ENCODE measurements at places on chromosomes 16 and 17. TPM values are rescaled to one million over a fixed set of nuclear protein-coding genes. Genes with fewer than 3 reads are reported as not detected.

The EEF2K gene
- total RNA-seq = 22.0 TPM

GRCh38 chr16:81649561-81650184, 129.4 kb upstream of the PLCG2 start:
- DNase-seq = no peak

GRCh38 chr16:16073891-16074881, 124.8 kb downstream of the ABCC1 start:
- DNase-seq = peak; percentile 92

DNA sequence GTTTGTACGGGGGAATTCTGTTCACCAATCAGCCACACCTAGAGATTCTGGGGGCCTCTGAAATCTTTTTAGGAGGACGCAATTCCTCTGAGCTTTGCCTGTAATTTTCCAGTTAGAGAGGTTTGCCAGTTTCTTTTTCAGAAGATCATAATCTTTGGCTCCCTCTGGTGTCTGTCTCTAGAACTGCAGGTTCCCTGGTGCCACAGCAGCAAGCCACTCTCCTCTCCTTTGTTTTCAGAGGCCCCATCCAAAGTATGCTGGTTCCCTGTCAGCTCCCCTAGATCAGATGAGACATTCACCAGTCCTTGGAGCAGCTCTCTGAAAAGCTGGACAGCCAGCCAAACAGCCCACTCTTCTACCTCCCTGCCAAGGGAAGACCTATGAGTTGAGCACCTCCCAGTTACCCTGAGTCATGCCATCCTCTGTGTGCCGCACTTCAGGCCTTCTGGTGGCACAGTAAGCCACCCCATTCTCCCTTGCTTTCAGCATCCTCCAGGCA, 36.1 kb downstream of the RNF112 start:
- DNase-seq = peak; percentile 98

GRCh38 chr17:81973432-81973831, 4.0 kb upstream of the ASPSCR1 start:
- DNase-seq = no peak

GRCh38 chr17:17806035-17806434, 30.8 kb downstream of the SREBF1 start:
- no peak for DNase-seq

DNA sequence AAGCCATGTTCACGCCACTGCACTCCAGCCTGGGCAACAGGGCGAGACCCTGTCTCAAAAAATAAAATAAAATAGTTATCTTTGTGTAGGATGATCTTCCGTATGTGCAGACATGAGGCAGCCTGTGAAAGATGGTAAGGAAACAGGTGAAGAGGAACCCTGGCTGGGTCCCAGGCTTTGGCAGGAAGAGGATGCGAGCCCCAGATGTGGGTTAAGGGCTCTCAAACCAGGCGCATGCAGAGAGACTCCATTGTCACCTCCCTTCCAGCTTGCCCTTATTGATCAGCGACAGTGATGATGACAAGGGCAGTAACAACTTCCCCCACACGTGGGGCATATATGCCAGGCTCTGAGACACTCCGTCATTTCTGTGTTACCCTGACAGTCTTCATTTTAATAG, 106.8 kb downstream of the GNAO1 start:
- no peak for DNase-seq

The TBC1D3I gene
- total RNA-seq = not detected

GRCh38 chr17:9028202-9028987, 7.1 kb downstream of the NTN1 start:
- DNase-seq = no peak

- no peak for DNase-seq
Observed at GRCh38 chr16:5488581-5488980, 391.0 kb upstream of the EEF2KMT start.

The LHX1 gene
- total RNA-seq = 0.43 TPM

The PRSS22 gene
- total RNA-seq = not detected

GRCh38 chr16:86826941-86827340, 248.6 kb downstream of the FOXL1 start:
- DNase-seq = no peak

DNA sequence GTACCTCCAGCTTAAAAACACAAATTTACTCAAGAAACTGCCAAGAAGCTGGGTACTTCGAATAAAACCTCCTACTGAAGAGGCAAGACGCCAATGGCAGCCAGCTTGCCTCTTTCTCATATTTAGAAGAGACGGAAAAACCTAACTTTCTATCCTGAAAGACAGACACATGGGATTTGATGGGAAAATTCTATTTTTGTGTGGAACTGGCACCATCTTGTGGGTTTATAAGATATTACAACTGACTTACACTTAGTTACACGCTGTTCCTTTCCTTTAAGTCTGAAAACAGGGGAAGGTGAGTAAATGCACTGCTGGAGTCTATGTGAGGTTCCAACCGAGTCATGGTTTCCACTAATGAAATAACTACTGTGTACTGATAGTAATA, 10.3 kb downstream of the ZNF18 start:
- no peak for DNase-seq

The MT4 gene
- total RNA-seq = not detected

DNA sequence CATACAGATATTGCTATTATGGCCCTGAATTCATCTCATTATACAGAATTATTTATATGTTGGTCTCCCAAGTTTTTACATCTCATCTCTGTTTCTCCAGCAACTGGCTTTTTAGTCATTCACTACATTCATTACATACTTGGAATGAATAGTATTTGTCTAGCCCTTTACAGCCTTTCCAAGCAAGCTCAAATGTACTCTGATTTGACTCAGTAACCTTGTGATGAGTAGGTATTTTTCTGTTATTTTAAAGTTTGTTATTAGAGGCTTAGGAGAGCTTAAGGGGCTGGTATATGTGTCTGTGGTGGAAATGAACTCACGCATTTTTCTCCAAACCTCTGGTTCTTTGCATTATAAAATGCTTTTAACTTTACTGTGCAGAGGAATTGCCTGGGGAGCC, 224.7 kb downstream of the SNX29 start:
- no peak for DNase-seq

DNA sequence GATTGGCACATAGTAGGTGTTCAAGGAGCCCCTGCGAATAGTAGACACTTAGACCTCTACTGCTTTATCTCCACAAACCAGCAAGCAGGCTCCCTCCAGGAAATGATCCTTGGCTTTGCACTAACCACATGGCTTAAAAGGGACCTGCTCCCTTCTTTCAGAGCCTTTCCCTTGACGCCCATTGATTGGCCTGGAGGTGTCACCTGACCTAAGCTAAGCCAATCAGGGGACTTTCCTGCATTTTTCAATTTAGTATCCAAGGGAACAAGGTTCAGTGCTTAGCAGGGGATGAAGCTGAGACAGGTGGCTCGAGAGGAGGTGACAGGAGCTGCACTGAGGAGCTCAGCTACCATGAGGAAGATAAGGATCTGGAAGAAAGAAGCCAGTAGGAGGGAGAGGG, 52.8 kb downstream of the CLEC19A start:
- DNase-seq = no peak

The C16orf54 gene
- not detected for total RNA-seq

All from SJCRH30 (cell line).